Fibroblast of skin of right quadriceps (primary cell): ENCODE measurements at places on chromosomes 12 and 14.

- peak; percentile 61 for DNase-seq
These were observed 19.1 kb downstream of the TMEM30B start for GRCh38 chr14:61262082-61262481.

DNA sequence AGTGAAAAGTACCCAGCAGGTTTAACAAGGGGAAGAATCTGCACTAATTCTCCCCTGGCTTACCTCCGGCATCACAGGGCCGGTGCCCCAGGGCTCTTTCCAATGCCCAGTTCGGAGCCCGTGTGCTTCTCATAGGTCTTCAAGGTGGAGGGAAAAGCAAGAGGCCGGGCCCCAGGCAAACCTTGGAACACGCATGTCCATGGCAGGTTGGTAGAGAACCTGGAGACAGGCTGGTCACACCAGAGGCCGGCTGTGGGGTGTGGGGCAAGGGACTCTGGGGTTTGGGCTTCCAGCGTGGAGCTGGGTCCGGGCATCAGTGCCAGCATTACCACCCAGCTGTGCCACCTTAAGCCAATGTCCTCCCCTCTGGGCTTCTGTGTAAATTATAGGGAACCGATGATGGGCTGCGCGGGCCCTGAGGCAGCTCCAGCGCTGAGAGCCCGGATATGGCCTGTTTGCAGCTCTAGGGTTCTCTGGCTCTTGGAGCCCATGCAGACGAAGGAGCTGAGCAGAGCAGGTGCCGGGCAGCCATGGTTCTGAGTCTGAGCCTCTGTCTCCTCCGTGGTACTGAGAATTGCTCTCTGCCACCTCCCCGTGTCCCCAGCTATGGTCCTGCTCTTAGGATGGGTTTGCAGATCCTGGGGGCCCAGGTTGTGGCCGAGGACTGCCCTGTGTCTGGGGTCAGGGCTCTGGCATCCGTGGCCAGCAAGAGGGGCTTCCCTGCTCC lies 197.0 kb upstream of the C14orf180 start:
- DNase-seq = no peak

GRCh38 chr14:73232984-73233383 lies 4.3 kb upstream of the PAPLN start:
- no peak for DNase-seq

DNA sequence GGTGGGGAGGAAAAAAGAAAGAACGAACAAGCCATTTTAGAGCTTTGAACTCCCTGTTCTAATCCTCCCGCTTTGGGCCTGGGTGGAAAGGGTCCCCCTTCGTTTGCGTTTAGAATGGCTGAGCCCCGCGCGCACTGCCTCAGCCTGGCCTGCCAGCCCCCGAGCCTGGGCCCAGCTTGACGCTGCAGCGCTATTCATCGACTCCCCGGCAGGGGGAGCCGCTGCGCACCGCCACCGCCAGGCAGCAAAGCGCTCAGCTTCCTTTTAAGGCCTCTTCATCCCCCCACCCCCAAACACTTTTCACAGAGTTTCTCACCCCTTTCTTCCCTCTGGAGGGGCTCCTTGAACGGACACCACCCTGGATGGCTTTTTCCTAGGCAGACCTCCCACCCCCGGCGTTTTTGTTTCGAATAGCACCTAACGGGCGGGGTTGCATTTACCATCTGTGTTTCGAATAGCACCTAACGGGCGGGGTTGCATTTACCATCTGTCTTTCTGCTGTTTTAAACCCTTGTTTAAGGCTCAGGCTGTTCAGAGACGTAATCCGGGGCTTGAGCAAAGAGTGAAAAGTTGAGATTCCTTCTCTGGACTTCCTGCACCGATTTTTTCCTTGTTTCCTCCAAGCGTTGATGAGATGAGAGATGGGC lies 56.4 kb upstream of the PIWIL1 start:
- peak; percentile 29 for DNase-seq

DNA sequence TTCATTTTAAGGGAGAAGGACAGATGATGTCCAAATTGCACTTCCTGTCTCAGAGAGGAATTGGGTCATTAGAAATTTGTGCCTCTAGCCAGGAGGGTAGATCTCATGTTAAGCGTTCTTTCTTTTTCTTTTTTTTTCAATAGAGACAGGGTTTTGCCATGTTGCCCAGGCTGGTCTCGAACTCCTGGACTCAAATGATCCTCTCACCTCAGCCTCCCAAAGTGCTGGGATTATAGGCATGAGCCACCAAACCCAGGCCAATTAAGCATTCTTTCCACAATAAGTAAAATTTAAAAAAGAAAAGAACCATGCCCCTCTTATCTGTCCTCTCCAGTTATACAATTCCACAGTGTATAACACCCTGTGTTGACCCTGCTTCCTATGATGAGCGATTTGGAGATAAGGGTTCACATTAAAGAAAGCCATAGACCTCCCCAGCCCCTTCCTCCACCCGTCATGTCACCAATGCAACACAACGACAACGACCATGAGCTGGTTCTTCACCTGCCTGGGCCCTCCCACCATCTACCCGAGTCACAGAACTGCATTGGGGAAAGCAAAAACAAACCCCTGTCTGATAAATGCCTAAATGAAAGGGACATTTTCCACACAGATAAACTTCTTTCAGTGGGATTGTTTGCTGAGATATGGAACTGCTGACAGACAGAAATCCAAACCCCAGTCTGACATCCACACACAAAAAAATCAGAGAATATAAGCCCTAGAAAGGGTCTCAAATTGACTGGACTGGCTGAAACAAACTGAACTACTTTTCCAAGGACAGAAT lies 37.3 kb downstream of the SSH1 start:
- no peak for DNase-seq

GRCh38 chr12:86117711-86118110 lies 138.5 kb downstream of the MGAT4C start:
- peak; percentile 13 for DNase-seq

DNA sequence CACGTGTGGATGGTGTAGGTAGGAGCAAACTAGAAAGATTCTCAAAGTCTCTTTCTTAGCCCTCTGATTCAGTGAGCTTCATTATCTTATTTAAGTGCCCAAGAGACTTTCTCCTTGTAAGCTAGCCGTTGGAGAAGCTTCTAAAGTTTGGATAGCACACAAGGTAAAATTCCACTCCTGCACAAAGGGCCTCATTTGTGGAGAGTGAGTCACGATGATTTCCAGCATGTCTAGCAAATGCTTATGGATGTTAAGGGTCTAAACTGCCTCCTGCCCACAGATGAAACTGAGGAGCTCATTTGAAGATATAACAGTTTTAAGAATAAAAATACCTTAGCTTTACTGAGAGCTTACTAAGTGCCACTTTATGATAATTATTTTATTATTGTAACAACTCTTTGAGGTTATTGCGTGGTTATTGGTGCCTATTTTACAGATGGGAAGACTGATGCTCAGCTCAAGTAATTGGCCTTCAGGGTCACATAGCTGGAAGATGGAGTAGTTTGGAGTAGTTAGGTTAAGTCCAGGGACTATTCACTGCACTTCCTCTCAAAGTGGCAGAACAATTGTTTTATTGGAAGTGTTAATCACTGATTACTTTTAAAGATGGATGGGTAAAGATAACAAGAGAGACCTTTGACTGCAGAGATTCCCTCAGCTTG lies 78.7 kb upstream of the HIF1A start:
- DNase-seq = peak; percentile 86

- no peak for DNase-seq
These were observed 71.8 kb upstream of the PTPRB start for GRCh38 chr12:70709022-70709421.

- no peak for DNase-seq
These were observed 10.1 kb downstream of the PDE6H start for GRCh38 chr12:14982991-14983390.

GRCh38 chr12:51662728-51663154 lies 71.7 kb downstream of the SCN8A start:
- DNase-seq = no peak

DNA sequence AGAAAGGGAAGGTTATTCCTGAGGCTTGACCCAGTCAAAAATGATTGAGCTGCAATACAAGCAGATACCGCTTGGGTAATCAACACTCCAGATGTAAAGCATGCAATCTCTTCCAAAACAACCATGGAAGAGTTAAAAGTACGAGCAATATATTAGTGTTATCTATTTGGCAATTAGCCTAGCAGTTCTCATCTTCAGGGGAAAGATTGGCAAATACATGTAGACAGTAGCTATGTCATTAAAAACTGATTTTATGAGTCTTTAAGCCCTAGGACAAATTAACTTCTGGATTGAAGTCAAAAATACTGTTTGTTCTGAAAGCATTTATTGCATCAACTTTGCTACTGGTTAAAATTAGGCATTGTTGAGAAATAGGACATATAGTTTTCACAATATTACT lies 9.3 kb upstream of the GYS2 start:
- DNase-seq = no peak

- DNase-seq = no peak
These were observed 19.8 kb upstream of the MGP start for GRCh38 chr12:14905269-14906004.
